ENCODE measurements at places on chromosomes 2 and 18.
A peak's percentile ranks its signal among the peaks of the same experiment; 100 is the strongest.

DNA sequence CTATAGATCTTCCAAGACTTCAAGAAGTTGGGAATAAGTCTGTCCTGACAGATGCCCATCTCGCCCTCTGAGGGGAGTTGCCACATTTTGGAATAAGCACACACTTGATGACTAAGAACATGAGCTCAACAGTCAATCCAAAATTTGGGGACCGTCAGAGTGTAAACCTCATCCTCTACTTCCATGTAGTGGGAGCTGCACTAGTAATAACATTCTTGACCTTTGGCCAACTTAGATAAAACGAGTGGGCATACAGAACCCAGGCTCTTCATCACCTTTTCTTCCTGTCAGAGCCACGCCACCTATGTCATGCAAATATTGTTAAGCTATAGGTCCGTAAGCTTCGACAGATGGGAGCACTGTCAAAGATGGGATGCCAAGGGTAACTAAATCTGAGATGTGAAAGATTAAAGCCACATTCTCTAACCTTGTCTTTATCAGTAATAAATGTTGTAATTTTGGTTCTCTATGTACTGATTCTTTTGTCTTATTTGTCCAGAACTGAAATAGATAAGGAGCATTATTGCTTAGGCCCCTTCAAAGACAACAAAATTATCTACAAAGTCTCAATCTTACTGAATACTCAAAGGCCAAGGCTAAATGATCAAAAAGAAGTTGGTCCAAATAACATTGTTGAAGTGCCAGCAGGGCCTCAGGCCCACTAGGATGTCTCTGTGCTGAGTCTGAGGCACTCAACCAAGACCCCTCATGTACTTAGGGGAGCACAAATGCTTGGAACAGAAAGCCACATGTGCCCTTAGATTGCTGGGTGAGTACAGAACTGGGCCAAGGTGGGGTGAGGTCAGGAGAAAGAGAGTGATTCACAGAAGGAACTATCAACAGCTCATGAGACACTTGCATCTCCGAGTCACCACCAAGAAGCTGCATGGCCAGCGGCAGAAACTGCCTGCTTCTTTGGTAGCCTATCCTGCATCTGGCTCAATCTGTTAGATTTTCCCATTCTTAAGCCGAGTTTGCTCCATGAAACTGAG is 15.0 kb downstream of the CDH2 start:
- DNase-seq, result no peak

- peak; percentile 93 for DNase-seq
These were observed 81.5 kb upstream of the PPM1B start for GRCh38 chr2:44087036-44087713.

GRCh38 chr18:79504034-79504433 is 108.3 kb downstream of the NFATC1 start:
- no peak for DNase-seq

GRCh38 chr2:33583194-33583938 is 15.7 kb downstream of the FAM98A start:
- peak; percentile 54 for DNase-seq

DNA sequence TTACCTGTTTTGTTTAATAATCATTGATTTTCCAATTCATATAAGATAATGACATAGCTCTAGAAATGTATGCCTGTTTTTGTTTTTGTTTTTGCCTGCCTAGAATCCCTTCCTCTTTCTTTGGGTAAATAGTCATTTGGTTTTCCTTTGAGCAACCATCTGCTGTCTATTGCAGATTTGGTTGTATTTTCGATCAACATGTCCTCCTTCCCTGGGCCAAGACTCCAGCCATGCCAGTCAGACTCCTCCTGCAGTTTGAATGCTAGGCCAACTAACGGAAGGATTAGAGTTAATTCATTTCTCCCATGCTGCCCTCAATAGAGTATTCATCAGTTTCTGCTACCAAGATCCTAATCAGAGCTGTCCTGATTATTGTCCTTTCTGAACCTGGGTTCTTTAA is 67.1 kb downstream of the MAIP1 start:
- DNase-seq, result no peak

GRCh38 chr18:6638447-6638846 is 91.1 kb upstream of the ARHGAP28 start:
- no peak for DNase-seq

DNA sequence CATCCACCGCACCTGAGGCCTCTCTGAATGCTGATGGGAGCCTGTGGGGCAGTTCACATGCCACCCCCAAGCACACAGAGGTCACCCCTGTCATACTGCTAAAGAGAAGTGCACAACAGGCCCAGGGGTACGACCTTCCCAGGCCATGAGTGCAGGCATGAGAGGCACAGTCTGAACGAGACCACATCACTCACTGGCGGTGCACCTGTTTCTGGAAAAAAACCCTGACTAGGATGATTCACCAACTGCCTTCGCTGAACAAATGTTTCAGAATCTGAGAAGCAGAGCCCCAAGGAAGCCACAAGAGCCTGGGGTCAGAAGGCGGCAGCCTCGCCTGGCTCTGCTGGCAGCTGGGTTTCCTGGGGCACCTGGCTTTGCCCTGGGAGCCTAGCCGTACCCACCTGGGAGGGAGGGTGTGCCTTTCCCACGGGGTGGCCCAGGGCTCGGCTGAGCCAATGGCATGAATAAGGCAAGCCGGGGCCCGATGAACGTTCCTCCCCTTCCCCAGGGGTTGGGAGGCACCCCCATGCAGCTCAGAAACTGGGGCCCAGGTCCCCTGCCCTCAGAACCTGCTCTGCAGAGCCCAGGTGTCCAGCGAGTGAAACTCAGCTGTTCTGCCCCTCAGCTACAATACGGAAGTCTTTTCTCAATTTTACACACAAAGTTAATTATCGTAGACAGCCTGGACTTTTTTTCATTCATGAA is 73.8 kb downstream of the HDAC4 start:
- no peak for DNase-seq

- no peak for DNase-seq
These were observed 19.1 kb downstream of the PLA2R1 start for GRCh38 chr2:160043265-160043664.

DNA sequence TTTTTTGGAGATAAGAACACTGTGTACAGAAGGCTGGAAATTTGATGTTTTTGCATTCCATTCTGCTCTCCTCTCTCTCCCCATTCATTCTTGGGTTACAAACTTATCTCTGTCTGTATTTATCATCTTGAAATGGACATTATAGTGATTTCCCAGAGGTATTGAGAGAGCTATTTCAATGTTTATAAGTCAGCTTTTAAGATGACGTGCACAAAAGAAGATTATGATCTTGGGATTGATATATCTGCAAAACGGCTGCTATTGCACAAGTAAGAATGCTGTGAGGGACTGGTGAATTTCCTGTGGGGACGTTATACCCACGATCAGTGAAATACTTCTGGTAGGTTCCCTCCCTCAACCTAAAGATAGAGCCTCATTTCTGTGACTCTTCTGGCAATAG is 61.0 kb upstream of the DTNA start:
- DNase-seq, result no peak

- no peak for DNase-seq
These were observed 27.6 kb downstream of the AAK1 start for GRCh38 chr2:69615969-69616368.

DNA sequence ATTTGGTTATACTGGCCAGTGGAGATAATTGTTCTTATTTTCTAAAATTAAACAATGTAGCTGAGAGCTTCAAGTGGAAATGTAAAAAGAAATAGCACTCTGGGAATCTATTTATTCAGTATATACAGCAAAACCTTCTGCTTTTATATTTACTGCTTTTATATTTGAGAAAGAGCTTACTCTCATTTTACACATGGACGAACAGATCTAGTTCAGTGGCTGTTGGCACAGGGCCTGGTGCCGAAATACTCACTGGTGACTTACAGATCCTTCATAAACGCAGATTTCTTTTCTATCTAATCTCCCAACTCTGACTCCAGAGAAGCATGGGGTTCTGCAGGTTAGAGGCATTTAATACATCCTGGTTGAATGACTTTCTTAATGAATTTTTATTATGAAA is 266.2 kb downstream of the ASXL3 start:
- no peak for DNase-seq

DNA sequence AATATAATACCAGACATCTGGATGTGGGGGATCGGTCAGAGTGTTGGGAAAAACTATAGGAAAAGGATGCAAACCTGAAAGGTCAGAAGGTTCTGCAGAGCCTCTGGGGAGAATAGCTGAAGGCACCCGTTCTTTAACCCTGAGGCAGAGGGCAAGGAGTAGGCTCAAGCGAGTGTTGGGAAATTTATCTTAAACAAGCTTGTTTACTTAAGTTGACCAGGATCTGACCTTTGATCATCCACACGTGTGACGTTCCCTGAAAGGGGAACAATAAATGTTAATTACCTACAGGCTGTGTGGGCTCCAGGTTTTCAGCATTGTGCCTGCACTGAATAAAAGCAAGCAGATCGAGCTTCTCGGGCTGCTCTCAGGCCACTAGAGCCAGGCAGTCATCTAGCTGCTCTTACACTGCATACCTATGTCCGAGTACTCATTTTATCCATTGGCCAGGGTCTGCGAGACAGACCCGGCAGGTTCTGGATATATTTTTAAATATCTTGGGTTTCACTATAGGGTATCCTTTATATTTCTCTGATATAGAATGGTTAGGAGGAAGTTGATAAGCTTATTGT is 400.6 kb upstream of the CHST9 start:
- no peak for DNase-seq

GRCh38 chr2:177327009-177327408 is 62.5 kb upstream of the NFE2L2 start:
- no peak for DNase-seq

DNA sequence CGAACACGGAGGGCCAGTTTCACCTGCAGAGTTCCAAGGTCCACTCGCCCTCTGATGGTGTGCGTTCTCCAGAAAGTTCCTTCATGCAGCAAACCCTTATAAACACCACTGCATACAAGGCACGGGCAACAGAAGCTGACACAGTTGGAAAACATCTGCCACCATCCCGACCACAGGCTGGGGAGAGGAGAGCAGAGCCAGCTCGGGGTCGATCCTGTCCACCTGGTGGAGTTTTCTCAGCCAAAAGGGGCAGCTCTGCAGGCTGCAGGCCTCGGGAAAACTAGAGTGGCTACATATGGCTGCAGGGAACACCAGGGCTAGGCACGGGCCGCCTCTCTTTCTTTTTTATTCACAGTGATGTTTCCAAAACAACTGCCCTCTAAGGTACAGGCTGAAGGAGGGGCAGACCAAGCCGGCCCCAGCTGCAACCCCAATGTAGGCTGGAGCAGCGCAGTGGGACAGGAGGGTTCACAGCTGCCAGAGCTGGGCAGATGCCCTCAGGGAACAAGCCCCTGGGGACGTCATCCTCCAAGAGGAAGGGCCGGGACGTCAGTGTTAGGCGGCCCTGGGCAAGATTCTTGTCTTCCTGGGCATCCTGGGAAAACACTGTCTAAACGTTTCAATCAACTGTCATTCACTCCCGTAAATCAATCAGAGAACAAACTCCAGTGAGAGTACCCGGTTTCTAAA is 274.7 kb downstream of the TWIST2 start:
- no peak for DNase-seq

Data from memory B cell (primary cell).